ENCODE measurements at places on chromosomes 11 and 22. TPM values are rescaled to one million over a fixed set of nuclear protein-coding genes. Genes with fewer than 3 reads are reported as not detected.

GRCh38 chr11:132784441-132784840, 747.9 kb downstream of the OPCML start:
- DNase-seq: no peak

DNA sequence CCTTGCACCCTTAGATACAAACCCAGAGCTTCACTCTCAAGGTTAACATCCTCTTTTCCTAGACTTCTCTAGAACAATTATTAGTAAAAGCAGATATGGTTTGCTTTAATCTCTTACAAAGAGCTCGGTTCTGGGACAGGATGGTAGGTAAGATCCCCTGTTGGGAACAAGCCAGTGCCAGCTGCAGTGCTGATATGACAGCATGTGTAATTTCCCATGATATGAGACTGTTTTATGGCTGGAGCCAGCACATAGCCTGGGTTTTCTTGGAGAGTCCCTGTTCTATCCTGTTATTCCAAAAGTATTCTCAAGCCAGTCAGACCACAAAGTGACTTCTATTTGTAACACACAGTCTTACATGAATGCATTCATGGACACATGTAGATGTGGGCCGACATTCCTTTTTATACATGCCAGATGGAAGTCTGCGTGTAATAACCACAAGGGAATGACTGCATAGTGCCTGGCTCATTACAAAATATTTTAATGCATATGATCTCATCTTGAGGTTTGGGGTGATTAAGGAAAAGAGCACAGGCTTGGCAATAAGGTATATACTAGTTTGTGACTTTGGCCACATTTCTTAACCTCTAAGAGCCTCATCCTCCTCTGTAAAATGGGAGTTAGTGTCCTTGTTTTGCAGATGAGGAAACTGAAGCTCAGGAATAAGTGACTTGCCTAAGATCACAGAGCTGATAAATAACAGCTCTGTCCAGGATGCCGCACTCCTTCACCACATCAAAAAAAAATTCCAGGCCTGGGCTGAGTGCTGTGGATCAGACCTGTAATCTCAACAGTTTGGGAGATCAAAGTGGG, 21.8 kb downstream of the CLMP start:
- DNase-seq: no peak

DNA sequence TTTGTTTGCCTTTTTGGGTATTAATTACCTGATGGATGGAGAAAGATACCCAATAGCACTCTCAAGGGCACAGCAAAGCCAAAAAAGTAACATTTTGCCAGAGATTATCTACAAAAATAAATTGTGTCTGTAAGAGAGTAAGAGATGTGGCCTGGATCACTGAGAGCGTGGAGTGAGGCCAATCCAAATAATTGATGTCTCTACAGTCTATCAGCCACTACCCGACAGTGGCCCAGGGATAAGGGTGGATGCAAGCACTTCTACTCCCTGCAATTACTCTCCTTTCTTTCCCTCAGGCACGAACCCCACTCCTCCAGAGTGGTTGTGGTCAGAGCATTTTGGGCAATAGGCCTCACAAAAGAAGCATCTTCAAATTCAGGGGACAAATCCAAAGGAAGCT, 92.3 kb upstream of the ZC3H12C start:
- DNase-seq: no peak

- peak; percentile 78 for DNase-seq
These were observed 9.1 kb downstream of the LMF2 start for GRCh38 chr22:50498322-50498890.

GRCh38 chr11:69353696-69354544, 60.0 kb downstream of the MYEOV start:
- peak; percentile 15 for DNase-seq

DNA sequence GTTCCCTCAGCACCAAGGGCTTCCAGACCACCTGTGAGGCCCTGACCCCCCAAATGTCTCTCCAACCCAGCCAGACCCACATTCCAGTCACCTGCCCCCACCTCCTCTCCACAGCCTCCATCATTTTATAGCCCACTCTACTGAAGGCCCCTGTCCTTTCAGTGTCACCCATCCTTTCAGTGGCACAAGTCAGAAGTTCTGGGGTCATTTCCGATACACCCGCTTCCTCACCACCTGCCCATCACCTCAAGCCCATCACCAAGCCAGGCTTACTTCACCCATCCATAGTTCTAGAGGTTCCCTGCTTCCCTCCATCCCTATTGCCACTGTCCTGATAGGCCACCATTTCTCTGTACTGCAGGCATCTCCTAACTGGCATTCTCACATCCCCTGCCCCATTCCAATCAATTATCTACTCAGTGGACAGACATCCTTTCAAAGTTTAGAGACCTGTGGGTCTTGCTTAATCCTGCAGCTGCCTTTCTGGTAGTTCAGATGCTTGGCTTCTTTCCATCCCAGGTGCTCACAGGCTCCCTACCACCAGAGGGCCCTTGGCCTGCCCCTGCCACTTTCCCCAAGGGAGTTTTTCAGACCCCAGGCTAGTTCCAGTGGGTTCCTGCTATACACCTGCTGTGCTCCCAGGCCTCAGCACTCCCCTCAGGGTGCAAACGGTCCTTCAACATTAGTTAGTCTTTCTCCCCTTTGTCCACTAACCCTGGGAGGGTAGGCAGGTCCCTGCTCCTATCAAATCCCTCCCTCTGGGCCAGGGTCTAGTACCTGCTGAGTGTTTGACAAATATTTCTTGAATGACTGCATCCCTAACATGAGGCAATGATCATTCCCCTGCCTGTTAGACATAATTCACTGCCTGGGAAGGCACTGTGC, 7.6 kb downstream of the KCNQ1OT1 start:
- no peak for DNase-seq

GRCh38 chr11:1521382-1522080, 35.0 kb upstream of the MOB2 start:
- DNase-seq: no peak

- no peak for DNase-seq
These were observed 12.6 kb upstream of the RFPL2 start for GRCh38 chr22:32217465-32217864.

DNA sequence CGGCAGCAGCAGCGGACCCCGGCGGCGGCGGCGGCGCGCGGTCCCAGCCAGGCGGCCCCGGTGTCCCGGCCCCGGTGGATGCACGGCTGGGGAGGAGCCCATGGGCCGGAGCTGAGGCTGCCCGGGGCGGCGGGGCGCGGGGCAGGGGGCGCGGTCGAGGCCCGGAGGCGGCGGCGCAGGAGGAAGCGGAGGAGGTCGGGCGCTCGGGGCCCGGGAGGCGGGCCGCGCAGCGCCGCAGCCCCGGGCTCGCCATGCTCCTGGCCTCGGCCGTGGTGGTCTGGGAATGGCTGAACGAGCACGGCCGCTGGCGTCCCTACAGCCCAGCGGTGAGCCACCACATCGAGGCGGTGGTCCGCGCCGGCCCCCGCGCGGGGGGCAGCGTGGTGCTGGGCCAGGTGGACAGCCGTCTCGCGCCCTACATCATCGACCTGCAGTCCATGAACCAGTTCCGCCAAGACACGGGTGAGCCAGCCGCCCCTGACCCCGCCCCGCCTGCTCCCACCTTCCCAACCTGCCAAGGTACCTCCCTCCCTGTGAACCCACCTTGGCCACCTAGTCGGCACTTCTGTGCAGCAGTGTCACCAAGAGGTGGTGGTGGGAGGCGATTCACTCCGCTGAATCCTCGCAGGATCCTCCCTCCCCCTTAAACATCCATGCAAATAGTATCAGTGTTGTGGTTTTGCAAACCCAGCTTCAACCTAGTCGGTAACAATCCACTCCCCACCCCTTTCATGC, 580 bp downstream of the DTX4 start:
- no peak for DNase-seq

DNA sequence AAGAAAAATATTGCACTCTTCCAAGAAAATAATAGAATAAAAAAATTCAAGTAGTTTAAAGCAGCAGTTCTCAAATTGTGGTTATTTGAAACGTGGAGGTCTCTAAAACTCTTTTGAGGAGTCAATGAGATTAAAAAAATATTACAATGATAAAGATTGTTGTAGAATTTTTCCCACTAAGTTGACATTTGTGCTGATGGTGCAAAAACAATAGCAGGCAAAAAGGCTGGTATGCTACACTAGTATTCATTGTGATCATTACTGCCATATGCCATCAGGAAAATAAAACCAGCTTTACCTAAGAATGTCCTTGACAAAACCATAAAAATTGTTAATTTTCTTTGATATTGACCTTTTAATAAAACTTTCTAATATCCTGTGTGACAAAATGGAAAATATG, 505.2 kb upstream of the ANO5 start:
- DNase-seq: no peak

GRCh38 chr22:30535182-30535581, 11.4 kb downstream of the SEC14L6 start:
- DNase-seq: no peak

- DNase-seq: peak; percentile 84
These were observed 284.8 kb downstream of the ETS1 start for GRCh38 chr11:128302425-128303186.

DNA sequence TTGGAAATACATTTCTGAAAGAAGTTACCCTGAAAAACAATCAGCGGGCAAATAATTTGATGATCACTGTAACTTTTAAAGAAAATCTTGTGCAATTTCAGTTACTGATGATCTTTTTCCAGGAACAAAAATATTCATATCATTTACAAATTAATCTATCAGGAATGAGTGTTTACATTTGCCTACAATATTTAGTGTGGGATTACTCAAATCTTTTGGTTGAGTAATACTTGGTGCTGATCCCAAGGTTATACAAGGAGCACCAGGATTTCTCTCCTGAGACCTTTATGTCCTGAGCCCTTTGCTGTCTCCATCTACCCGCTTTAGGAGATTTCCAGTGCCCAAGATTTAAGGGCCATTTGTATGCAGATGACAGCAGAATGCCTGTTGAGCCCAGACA, 116.1 kb downstream of the ATXN10 start:
- DNase-seq: no peak

- DNase-seq: no peak
These were observed 9.0 kb upstream of the OR6M1 start for GRCh38 chr11:123815122-123815521.

DNA sequence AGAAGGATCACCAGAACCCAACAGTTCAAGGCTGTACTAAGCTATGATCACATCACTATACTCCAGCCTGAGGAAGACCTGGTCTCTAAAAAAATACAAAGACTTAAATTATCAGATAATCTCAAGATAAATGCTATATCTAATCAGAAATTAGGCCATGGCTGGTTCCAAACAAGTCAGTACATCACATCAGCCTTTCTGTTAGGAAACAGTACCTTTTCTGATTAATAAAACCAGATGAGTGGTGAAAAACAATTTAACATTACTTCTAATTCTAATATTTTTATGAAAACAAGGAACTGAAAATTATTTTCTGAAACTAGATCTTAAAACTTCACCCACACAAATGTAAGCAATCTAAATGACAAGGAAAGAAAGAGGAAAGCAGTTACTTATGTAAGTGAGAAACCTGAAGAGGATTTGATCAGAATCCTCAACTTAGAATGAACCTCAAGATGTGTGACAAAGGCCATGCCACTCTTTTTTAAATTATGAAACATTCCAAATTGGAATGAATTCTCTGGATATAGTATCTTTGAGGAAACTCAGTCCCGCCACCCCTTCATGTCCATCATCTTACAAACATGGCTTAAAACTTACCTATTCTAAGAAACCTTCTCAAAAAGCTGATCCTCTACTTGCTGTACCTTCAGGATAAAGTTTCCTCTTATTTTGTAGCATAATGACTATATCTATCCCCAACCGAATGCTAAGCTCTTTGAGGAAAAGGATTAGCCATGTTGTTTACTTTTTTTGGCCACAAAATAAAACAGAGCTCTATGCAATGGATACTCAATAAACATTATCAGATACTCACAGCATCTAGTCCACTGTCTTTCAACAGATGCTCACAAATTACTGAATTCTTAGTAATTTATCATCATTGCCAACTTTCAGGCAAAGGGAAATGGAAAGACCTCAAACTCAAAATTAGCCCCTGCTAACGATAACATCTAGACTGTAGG, 132.0 kb downstream of the MRTFA start:
- no peak for DNase-seq

- DNase-seq: no peak
These were observed 34.6 kb upstream of the KCNQ1OT1 start for GRCh38 chr11:2734181-2735052.

GRCh38 chr11:67420147-67420645, 4.7 kb downstream of the CARNS1 start:
- no peak for DNase-seq

DNA sequence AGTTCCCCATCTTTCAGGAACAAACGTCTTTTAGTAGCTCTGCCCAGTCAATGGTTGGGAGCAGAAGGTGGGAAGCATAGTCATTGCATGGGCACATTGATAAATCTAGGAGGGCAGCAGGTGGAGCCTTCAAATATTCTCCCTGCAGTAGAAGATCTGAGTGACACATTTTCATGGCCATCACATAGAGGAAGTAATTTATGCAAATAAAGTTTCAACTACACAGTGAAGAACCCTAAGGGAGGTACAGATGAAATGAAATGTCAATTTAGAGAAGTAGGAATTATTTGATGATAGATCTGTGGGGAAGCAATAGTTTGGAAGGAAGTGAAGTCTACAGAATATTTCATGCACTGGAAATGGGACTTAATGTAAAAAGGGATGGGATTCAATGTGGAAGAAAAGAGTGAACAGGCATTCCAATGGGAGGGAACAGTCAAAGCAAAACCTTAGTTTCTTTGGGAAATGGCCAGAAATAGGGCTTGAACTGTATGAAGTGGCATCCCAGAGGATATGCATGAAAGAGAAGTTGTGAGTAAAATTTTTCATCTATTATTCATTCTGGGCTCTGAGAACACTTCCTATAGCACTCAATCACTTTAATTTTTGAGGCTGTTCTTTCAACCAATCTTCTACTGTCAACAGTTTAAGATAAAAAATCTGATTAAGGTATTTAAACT, 256.2 kb upstream of the LUZP2 start:
- no peak for DNase-seq

DNA sequence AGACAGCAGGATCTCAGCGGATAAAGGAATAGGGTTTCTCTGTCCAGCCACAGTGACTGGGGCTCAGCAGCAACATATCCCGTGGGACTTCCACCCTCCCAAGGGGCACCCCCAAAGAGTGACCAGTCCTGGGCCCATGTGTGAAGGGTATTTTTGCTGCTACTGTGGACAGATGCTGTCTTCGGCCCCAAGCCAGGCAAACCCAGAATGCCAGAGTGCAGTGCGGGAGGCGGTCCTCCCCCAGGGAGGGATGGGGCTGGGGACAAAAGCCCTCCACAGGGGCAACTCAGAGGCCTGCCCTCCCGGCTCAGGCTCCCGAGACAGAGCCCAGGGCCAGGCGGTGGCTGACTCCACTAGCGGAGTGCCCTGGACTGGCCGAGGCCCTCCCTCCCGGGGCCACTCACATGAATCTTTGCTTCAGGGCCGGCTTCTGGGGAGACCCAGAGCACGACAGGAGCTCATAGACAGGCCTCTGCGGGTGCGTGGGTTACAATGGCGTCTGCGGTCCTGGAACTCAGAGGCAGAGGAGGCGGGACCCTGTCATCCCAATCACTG, 34.7 kb upstream of the WNT7B start:
- DNase-seq: no peak

GRCh38 chr11:3095712-3096361, 38.6 kb upstream of the CARS1 start:
- DNase-seq: no peak

GRCh38 chr11:63764679-63765647, 3.6 kb downstream of the ZFTA start:
- DNase-seq: no peak

Gene ART5
- total RNA-seq: not detected

Gene PEX26
- 35.9 TPM for total RNA-seq

Gene RBMXL2
- not detected for total RNA-seq

Gene CEND1
- total RNA-seq: 1.2 TPM

Gene YDJC
- total RNA-seq: 37.1 TPM

Gene TPBGL
- total RNA-seq: 0.28 TPM

Gene DERL3
- 8.3 TPM for total RNA-seq

Gene KRTAP5-2
- not detected for total RNA-seq

Gene PANX2
- total RNA-seq: 0.83 TPM

Measured in activated CD4-positive, alpha-beta memory T cell treated with anti-CD3 and anti-CD28 coated beads, Interleukin-2, amount 10 ng/mL, durations not matched to agents 7 days and 5 days (primary cell).